ENCODE measurements at places on chromosomes 5 and 9.

GRCh38 chr5:77167695-77168121 lies 42.8 kb upstream of the PDE8B start:
- DNase-seq: peak; percentile 82

DNA sequence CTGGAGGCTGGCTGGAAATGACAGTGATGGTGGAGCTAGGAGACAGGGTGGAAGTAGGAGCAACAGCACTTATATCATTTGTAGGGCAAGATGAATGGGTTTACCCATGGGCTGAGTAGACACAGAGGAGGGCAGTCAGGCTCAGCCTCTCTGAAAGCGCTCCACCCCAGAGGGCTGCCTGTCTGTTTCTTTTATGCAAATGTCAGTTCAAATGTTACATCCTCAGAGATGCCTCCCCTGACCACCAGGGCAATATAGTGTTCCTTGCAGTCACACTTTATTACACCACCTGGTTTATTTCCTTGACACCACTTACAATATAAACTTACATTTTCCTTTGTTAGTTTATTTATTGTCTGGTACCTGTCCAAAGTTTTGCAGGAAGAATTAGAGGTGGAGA lies 159.5 kb upstream of the IL12B start:
- DNase-seq: no peak

DNA sequence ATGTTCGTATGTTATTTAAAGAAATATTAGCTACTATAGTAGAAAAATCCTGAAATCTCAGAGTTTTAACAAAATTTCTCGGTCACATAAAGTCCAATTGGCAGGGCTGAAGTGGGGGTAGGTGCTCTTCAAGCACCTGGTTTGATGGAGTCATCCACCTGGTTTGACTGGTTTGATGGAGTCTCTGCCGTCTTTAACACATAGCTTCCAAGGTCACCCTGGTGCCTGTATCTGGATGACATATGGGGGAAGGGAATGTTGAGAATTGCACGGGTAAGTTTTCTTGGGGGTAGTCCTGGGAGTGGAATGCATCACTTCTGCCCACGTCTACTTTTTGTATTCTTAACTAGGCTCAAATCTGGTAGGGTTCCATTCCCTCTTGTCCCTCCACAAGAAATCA lies 351.2 kb downstream of the SH3GL2 start:
- DNase-seq: no peak

- no peak for DNase-seq
These were observed 176.7 kb upstream of the DMAC1 start for GRCh38 chr9:7976167-7976755.

DNA sequence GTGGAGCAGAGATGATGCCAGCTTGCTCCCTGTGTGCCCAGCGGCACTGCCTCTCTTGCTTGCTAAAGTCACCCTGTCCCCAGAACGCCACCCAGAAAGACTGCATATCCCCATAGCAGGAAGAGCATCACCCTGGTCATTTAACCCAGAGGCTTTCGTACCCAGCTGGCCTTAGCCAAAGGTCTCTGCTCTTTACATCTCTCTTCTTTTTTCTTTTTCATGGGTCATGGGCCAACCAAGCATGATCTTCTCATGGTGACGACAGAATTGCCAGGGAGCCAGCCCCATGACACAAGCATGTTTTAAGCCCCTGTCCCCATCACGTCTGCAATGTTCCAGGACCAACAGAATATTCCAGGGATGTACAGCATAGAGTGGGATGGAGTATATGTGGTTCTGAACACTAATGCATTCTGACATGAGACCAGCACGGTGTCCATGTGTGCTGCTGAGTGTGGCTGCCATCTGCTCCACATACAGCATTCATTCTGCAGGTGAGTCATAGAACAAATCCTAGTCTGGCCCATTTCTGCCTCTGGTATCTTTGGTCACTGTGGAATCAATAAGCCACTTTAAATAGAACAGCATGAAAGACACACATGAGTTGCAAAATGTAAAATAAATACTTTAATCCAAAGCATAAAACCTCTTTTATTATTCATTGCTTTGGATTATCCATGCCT lies 203.0 kb downstream of the MED10 start:
- no peak for DNase-seq

DNA sequence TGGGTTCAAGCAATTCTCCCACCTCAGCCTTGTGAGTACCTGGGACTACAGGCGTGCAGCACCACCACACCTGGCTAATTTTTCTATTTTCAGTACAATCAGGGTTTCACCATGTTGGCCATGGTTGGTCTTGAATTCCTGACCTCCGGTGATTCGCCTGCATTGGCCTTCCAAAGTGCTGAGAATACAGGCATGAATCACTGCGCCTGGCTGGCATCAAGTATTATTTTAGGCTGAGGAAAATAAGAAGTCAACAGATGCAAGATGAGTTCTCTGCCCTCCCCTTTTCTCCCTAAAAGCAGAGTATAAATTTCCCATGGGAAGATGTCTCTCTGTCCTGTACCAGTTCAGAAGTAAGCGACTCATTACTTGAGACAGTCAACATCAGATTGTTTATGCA lies 71.5 kb downstream of the ELAVL2 start:
- no peak for DNase-seq

- no peak for DNase-seq
These were observed 746.7 kb upstream of the TYRP1 start for GRCh38 chr9:11946531-11946930.

GRCh38 chr5:150245111-150245789 lies 44.3 kb downstream of the CAMK2A start:
- DNase-seq: no peak

GRCh38 chr9:88287972-88288371 lies 100.3 kb upstream of the SPIN1 start:
- DNase-seq: no peak

GRCh38 chr5:146208916-146209522 lies 5.6 kb downstream of the RBM27 start:
- DNase-seq: no peak

GRCh38 chr9:119216651-119217331 lies 152.4 kb downstream of the BRINP1 start:
- DNase-seq: no peak

DNA sequence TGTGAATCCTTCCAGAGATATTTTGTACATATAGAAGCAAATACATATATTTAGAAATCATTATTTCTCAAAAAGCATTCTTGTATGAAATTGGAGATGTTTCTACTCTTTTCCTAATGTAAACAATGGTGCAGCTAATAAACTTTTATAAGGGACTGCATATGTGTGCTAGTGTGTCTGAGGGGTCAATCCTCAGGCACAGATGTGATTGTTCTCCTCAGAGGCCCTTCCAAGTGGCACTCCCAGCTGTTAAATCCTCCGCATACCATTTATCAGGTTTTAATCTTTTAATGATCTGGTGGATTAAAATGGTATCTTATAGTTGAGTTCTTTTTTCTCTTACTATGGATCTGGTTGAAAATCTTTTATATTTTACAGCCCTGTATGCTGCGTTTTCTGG lies 5.6 kb upstream of the OMD start:
- DNase-seq: no peak

DNA sequence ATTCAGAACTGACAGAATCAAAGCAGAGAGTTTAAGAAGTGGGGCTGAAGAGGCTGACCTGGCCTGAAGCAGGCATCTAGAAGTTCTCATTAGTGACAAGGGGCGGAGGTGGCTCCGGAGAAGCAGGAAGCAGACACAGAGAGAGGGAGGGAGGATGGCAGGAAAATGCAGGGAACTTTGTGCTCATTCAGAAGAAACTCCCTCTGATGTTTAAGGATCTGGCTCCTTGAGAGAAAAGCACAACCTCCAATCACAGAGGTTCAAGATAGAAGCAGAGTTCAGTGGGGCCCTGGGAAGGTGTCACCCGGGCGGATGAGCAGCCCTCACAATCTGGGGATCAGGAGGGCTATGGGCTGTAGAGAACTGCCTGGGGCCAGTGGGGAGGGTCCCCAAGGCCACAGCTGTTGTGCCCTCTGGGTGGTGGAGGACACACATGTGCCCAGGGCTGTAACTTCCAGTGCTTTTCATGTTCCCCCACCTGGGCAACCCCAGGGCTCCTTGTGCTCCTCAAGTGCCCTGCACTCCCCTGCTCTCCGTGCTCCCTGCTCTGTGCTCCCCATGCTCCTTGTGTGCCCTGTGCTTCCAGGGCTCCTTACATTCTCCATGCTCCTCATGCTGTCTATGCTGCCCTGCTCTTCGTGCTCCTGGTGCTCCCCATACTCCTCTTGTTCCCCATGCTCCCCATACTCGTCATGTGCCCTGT lies 51.4 kb downstream of the TRIP13 start:
- no peak for DNase-seq

DNA sequence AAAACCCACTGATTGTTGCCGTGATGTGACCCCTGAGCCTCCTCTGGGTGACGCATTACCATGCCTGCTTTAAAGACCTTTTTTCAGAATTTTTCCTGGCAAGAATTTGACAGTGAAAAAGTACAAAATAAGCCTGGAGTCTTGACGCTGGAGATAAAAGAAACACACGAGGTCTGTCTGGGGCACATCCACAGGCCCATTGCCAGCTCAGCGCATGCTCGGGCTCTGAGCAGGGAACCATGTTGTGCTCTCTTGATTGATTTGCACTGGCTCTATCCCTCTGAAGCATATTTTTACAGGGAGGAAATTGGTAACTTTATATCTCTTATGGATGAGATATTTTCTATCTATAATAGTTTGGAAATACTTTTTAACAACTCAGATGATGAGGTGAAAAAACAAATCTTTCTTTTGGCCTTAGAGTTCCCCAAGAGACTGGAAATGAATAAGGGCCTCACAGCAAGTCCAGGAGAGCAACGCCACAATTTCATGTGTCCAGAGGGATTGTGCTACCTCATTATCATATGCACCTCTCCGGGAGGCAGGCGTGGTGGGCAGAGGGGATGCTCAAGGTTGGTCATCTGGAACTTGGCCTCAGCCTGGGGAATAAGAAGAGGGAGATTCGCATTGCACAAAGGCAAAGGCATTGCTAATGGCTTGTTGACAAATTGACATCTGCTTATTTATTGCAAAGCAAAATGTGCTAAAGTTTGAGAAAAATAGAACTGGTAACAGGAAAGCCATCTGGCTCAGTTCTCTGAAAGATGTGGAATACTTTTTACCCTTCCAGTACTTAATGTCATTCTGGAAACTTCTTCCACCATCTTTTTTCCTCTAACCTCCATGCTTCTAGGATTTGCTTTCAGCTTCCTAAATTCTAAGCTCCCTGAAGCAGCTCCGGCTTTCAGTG lies 183.8 kb downstream of the PJA2 start:
- no peak for DNase-seq

DNA sequence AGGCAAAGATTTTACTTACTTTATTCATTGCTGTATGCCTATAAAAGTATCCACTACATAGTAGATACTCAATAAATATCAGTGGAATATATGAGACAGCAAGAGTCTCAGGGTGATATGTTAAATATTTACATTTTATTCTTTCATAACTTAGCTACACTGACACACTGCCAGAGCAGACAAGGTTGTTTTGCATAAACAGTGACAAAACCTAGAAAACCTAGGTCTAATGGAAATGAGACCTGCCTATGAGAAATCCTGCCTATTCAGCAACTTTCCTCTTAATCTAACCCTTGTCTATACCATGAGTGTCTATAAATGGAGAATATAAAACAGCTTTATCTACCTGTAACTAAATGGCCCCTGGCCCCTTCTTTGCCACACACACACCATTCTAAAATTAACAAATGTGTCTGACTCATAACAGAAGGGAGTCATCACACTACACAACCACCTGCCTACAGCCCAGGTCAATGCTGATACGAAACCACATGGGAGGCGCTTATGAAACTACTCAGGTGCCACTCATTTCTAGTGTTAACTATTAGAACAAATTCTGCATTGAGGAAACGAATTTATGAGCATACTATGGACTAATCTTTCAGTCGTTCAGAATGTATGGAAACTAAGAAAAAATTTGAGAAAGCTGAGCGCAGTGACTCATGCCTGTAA lies 60.3 kb downstream of the UBAP2 start:
- DNase-seq: no peak

GRCh38 chr5:176716320-176716719 lies 69.0 kb downstream of the TSPAN17 start:
- DNase-seq: peak; percentile 66

DNA sequence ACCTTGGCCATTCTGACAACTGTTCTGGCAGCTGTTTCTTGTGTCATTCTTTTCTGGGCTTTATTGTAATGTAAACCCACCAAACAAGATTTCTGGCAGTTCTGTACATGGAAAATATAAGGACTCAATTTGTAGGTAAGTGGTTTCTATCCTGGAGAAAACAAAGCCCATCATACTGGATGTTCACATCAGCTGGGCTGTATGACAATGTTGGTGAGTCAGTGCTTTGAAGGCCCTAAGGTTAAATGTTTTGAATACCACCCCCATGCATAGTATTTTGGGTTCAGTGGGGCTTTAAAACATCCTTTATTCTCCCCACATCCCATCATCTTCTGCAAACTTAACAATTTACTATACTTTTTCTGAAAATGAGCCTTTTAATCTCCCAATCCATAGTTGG lies 52.5 kb downstream of the SH3GL2 start:
- DNase-seq: no peak

DNA sequence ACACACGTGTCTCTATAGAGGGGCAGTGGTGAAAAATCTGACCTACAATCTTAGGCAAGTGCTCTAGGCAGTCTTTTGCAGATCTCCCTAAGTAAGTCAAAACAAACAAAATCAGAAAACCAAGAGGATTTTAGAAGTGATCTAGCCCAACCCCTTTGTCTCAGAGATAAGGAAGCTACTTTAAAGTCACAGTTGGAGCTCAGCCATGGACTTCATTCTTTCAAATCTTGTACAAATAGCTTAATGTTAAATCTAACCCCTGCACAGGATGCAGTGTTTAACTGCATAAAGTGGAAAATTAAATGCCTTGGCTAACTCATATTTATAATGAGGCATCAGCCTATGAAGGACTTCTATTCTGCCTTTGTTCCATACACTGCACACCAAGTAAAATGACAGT lies 135.1 kb upstream of the RFX3 start:
- DNase-seq: no peak

DNA sequence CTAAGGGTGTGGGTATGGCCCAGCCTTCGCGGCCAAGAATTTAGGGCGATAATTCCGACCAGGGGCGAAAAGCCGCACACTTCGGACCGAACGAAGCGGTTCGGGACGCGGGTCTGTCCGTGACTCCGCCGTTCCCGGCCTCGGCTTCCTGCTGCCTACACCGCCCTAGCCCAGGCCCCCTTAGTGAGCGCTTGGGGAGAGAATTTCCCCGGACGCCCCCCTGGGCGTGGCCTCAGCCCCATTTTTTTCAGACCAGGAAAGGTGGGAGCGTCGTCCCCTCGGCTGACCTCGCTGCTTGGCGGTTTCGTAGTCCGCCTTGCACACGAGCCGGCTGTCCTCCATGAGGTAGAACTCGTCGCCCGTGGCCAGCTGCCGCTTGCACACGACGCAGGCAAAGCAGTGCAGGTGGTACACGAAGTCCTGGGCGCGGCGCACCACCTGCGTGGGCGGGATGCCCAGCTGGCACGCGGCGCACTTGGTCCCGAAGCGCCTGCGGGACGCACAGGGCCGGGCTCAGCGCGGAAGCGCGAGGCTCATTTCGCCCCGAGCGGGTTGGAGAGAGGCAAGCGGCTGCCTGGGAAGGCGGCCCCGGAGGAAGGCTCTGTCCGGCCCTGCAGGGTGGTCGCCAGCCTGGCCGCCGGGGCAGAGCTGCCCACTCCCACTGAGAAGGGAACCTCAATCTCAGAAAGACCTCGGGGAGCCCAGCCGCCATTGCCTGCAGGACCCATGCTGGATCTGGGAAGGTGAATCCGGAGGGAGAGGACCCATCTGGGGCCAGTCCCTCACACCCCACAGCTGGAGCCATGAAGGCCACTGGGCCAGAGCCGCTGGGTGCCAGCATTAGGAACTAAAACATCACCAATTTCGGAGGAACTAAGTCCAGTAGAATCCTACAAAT lies 5.3 kb downstream of the LHX3 start:
- no peak for DNase-seq
